Fibroblast of mammary gland (primary cell): ENCODE measurements at places on chromosomes 3 and 15.
A peak's percentile ranks its signal among the peaks of the same experiment; 100 is the strongest.

GRCh38 chr3:33122991-33123390 is 9.2 kb downstream of the CRTAP start:
- DNase-seq = no peak

DNA sequence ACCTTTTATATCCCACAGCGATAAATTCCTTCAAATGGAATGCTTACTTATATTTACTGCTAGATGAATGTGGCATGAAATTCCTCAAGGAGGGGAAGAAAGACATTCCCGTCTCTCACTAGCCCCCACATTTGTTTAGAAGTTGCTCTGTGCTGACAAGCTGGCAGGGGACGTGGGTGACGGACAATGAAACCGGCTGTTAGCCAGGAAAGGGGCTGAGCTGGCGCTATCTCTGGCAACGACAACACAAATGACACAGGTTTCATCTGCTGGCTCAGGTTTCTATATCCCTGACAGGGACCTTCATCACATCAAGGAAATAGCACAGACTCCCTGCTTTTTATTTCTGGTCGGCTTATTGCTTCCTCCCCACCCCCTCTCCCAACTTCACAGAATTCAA is 15.8 kb downstream of the RUVBL1 start:
- DNase-seq = no peak

- DNase-seq = peak; percentile 95
Observed at GRCh38 chr3:126208606-126209256, 28.3 kb upstream of the ALDH1L1 start.

DNA sequence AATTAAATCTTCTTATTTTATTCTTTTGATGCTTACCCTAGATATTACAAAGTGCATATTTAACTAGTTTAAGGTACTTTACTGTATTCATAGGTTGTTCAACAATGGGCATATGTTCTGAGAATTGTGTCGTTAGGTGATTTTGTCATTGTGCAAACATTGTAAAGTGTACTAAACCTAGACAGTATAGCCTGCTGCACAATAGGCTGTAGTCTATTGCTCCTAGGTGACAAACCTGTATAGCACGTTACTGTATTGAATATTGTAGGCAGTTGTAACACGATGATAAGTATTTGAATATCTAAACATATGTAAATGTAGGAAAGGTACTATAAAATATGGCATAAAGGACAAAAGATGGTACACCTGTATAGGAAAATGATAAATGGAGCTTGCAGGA is 100.7 kb downstream of the CACNA2D3 start:
- no peak for DNase-seq

DNA sequence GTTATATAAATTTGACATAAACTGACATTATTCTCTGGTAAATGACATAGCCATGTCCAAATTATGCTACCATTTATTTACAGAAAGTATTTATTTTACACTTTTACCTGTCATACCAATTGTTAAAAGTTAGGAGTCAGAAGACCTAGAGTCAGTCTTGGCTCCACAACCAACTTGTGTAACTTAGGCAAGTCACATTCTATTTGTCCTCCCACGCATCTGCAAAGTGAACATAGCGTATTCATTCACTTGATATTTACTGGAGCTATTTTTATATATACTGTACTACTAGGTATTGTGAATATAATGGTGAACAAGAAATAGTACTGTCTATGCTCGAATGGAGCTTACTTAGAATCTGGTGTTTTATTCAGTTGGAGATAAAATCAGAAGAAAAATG is 78.7 kb downstream of the ZNF280D start:
- peak; percentile 34 for DNase-seq

DNA sequence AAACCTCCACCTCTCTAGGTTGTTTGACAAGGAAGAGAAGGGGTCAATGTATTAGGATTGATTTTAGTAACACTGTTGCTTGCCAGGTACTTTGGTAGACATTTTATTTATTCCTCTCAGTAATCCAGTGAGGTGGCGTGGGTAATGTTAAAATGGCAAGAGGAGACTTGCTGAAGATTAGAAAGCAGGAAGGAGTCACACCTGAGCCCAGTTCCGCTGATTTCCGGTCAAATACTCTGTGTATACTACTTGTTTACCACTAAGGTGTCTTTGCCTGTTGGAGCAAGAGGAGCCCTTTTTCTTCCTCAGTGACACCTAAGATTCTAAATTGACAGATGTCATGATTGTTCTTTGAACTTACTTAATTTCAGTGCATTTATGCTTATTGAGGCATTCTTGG is 1.7 kb downstream of the OXNAD1 start:
- DNase-seq = no peak

DNA sequence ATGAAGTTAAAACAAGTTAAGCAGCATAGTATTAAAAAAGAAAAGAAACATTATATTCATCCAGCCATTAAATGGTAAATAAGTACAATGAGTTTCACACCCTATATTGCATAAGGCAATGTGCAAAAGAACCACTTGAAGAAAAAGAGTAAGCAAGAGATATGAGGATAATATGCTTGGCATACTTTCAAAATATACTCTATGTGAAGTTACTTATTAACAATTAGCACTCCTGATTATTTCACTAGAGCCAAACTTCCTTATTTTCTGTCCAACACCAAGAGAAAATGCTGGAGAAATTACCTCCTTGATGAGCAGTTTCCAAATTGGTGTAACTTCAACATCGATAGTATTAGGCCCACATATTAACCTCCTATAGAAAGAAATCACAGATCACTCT is 63.7 kb downstream of the ATP13A4 start:
- no peak for DNase-seq

DNA sequence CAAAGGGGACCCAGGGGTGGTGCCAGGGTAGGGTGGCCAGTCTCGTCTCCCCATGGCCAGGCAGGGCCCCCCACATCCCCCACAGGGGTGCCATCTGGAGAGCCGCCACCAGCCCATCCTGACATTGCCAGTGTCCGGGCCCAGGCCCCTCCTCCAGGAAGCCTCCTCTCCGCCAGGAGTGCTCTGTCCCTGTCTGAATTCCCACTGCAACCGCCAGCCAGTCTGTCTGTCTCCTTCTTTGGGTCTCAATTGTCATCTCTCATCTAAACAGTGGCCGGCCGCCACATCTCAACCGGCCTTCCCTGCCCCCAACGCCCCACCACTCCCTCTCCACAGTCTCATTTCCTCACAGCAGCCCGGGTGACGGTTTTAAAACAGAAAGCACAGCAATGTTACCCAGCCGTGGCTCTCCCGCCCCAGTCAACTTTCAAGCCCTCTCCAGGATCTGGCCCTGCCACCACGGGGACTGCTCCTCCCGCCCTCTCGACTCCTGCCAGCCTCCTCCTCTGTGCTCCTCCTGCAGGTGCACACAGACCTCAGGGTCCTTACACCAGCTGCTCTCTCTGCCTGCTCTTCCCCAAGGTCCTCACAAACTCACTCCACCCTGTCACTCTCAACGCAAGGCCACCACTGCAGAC is 57.0 kb downstream of the IQSEC1 start:
- no peak for DNase-seq

- DNase-seq = no peak
Observed at GRCh38 chr3:159914426-159914825, 74.2 kb upstream of the IL12A start.

DNA sequence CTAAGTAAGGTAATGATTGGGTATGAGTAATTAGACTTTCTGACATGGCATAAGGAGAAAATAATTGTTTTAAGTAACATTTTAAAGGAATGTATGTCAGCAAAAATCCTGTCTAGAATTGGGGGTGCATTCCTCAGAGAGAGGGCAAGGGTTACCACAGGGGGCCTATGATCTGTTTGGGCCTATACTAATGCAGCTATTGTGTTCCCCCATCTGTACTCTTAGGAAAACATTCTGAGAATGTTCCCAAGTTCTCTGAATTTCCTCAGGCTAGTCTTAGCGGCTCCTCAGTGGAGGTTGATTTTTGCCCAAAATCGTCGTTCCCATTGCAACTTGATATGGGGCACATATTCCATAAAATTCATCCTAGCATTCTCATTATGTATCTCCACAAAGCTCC is 1216.4 kb upstream of the GBE1 start:
- DNase-seq = no peak

GRCh38 chr15:39462691-39463090 is 118.2 kb upstream of the THBS1 start:
- DNase-seq = peak; percentile 83

GRCh38 chr15:20352241-20353200 is 189.1 kb downstream of the GOLGA6L6 start:
- no peak for DNase-seq

GRCh38 chr3:54713455-54713854 is 214.4 kb downstream of the LRTM1 start:
- DNase-seq = no peak

- no peak for DNase-seq
Observed at GRCh38 chr3:177195242-177195991, 1.9 kb downstream of the TBL1XR1 start.

- peak; percentile 97 for DNase-seq
Observed at GRCh38 chr15:59372352-59373211, at the start of gene MYO1E. Gene MYO1E (minus strand): TSS chr15:59372871. CDS start chr15:59372500, 371 bp downstream.

DNA sequence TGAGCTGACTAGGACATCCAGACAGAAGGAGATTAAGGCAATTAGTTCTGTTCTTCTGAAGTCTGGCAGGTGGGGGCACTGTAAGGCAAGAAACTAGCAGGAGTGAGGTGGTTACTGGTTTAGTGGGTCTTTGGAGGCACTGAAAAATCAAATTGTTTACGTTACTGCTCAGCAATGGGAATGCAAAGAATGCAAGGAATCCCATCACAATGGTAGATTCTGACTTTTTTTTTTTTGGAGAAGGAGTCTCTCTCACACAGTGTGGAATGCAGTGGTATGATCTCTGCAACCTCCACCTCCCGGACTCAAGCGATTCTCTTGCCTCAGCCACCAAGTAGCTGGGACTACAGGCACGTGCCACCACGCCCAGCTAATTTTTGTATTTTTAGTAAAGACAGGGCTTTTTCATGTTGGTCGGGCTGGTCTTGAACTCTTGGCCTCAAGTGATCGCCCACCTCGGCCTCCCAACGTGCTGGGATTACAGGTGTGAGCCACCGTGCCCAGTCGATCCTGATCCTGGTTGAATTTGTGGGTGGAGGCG is 16.4 kb downstream of the FAM107A start:
- DNase-seq = peak; percentile 80

DNA sequence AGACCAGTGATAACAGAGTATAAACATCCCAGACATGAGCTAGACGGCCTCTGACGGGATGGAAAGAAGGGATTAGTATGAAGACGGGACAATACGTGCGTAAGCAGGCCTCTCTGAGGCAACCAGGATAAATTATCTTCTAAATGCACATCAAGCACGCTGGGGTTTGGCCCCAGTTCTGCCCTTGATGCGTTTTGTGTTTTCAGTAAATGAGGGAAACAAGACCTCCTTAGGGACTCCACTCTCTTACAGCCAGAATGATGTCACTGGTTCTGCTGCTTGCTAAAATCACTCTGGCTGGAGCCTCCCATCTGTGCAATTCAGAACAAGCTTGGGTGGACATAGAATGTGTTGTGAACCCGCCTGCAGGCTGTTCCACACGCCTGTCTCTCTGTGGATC is 156.0 kb upstream of the MCTP2 start:
- peak; percentile 87 for DNase-seq
